Stimulated activated CD8-positive, alpha-beta memory T cell treated with anti-CD3 and anti-CD28 coated beads, Interleukin-7, amount 100 ng/mL, for 1 hour (primary cell): ENCODE measurements at places on chromosomes 1 and 21.
A peak's percentile ranks its signal among the peaks of the same experiment; 100 is the strongest.

DNA sequence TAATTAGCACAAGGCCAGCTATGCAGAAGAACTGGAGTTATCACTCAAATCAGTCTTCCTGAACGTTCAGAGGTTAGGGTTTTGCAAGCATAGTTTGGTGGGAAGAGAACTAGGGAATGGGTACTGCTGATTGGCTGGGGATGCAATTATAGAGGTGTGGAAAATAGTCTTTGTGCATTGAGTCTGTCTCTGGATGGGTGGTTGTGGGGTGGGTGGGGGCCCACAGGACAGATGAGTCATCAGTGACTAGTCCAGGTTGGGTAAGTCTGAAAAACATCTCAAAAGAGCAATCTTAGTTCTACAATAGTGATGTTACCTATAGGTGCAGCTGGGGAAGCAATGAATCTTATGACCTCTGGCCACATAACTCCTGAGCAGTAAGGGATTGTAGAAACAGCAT lies 89.7 kb upstream of the HMCN1 start:
- DNase-seq = no peak

- DNase-seq = no peak
Observed at GRCh38 chr1:211811848-211812247, 18.7 kb downstream of the LPGAT1 start.

- no peak for DNase-seq
Observed at GRCh38 chr1:94702442-94702815, 117.7 kb upstream of the SLC44A3 start.

GRCh38 chr1:61011561-61012263 lies 70.6 kb upstream of the NFIA start:
- no peak for DNase-seq

- DNase-seq = no peak
Observed at GRCh38 chr21:42993051-42993712, 18.8 kb downstream of the PKNOX1 start.

DNA sequence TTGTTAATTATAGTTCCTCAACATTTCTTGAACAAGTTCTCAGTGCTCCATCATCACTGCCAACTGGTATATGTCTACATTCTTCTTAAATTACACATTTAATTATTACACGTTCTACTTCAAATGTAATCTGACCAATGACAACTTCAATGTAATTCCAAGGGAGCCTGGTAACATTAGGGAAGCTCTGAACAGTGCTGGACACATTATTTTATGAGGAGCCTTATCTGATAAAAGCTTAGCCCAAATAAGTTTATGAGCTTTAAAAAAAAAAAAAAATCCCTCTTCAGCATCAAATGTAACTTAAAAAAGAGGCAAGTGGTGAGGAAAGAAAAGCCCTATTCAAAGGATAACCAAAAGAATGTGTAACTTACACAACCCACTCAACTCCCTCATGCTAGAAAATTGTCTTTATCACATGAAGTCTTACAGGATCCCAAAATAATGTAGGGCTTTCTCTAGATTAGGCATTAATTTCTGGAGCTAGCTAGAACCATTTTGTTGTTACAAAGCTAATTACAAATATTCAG lies 35.2 kb upstream of the ABCA4 start:
- no peak for DNase-seq

- no peak for DNase-seq
Observed at GRCh38 chr1:152013664-152014237, 20.1 kb upstream of the S100A10 start.

DNA sequence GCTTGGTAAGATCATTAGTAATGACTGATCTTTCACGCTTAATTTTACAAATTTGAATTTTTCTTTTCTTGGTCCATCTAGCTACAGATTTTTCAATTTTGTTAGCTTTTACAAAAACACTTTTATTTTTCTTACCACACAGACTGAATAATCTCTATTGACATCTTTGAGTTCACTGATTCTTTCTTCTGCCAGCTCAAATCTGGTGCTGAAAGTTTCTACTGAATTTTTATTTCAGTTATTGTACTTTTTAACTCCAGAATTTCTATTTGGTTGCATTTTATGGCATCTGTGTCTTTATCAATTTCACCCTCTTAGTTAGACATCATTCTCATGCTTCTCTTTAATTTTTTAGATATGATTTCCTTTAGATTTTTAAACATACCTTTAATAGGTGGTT lies 584.7 kb downstream of the LMO4 start:
- DNase-seq = no peak

GRCh38 chr1:156807627-156808026 lies 9.0 kb downstream of the SH2D2A start:
- no peak for DNase-seq

GRCh38 chr1:113207019-113207418 lies 134.0 kb downstream of the LRIG2 start:
- no peak for DNase-seq

DNA sequence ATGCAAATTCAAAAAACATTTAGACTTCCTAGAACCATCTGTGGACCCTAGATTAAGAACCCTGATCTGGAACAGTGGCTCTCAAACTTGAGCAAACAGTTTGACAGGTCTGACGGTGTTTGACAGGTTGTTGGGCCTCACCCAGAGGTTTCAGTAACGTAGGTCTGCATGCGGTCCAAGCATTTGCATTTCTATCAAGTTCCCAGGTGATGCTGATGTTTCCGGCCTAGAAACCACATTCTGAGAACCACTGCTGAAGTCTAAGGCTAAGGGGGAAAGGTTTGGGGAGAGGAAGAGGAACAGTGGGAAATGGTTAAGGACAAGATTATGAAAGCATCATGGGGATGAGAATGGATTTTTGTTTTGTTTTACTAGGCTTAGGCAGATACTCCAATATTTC lies 48.6 kb downstream of the MDM4 start:
- DNase-seq = no peak

DNA sequence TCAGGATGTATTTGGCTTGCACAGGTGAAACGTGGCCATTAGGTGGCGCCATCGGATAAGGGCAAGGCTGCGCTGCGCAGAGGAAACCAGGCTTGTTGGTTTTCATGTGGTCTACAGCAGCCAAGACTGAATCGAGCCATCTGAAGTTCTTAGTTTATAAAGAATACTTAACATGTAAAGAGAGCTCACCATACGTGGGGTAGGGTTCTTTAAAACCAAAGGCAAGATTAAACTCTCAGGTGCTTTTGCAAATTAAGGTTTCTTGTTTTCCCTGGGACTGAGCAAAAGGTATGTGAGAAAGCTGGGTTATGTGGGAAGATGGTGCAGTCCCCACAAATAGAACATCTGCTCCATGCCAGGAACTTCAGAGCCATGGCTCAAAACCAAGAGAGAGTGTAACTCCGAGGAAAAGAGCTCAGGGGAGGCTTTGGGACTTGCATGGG lies 9.3 kb downstream of the MASP2 start:
- peak; percentile 86 for DNase-seq

- no peak for DNase-seq
Observed at GRCh38 chr21:42218836-42219605, at the start of gene ABCG1. TSS of gene ABCG1 (plus strand) at chr21:42219140. CDS start at chr21:42219263, 123 bp downstream.

- no peak for DNase-seq
Observed at GRCh38 chr1:231480008-231480407, 48.5 kb upstream of the TSNAX start.

DNA sequence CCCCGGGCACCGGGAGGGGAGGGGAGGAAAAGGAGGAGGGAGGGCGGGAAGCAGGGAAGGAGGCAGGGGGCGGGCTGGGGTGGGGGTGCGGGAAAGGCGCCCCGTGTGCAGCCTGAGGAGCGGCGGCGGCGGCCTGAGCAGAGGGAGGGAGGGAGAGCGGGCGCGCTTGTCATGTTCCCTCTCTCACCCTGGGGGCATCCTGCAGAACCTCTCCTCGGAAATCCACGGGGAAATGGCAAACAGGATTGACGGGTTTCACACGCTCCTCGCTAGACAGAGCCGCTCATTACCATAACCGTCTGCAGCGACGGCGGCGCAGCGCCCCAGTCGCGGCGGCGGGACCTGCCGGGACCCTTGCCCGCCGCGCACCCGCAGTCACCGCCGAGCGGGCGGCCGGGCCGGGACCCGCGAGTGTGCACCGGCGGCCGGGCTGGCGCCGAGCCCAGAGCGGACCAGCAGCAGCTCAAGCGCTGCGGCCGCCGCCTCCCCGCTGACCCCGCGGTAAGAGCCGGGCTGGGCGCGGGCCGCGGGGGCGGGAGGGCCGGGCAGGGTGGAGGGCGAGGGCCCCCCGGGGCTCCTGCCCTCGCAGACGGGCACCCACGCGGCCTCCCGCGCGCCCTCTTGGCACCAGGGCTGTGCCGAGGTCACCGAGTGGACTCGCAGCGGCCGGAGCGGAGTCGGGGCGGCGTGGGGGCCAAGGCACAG lies at the start of gene SERTAD4:
Gene SERTAD4, plus strand, starts transcription at position 286 of the 705 bp plus-strand sequence. CDS start 5,165 bp downstream, outside the sequence.
- no peak for DNase-seq

GRCh38 chr1:103198076-103198475 lies 89.8 kb upstream of the COL11A1 start:
- DNase-seq = no peak

DNA sequence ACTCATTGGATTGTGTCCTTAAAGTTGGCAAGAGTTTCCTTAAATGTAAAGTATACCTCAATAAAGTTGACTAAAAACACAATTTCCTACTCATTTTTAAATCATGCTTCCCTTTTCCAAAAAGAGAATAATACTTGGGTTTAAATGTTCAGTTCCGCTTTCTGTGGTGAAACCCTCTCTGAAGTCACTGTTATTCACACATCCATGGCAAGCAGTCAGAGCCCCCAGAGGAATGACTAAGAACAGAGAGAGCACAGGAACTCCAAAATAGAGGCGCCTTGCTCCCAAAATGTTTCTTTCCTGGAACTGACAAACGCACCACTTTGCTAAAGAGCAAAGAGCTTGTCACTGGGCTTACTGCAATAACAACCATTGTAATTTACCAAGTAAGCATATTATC lies 142.5 kb downstream of the TIAM1 start:
- no peak for DNase-seq

DNA sequence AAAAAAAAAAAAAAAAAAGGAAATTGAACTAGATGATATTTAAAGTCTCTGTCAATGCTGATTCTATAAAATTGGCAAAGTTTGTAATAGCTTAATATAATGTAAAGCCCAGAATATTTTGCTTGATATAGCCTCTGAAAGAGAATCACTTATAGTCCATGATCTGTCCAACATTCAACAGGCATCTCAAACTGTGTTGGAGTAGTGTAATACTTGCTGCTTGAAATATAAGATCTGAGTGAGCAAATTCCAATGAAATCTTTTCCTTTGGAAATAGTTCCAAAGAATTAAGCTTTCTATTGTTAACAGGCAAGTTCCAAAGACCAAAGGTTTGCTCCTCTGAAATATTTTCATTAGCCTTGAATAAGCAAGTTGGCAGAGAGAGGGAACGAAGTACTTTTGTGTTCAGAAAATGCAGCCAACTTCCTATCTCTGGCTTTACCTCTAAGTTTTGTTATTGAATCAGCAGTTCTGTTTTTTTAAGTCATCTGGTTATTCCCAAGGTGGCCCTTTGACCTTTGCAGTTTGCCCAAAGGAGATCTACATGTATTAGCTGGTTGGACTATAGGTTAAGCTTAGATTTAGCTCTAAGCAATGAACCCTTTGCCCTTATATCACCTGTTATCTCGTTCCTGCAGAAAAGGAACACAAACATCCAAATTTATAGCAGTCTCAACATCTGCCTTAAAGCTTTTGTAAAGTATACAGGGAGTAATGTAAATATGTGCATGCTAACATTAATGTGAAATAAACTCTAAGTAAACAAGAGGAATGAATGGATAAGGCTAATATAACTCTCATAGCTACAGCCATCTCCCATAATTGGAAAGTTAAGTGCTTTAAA lies 24.4 kb upstream of the CEP350 start:
- DNase-seq = no peak

DNA sequence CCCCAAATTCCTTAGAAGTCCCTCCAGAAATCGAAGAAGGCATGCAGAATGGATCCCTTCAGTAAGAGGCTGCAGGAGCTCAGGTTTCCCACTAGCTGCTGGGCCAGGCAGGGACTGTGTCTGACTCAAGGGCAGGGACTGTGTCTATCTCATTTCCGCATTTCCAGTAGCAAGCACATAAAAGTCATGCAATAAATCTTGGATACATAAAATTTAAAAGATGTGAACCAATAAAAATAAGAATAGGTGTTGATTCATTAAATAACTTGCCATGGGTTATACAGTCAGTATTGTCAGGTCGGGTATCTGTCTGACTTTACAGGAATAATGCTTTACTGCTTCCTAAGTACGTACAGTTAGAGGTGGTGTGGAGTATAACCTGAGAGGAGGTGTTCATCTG lies 15.2 kb downstream of the PM20D1 start:
- DNase-seq = no peak

GRCh38 chr21:27221077-27221476 lies 254.2 kb upstream of the ADAMTS5 start:
- no peak for DNase-seq

- no peak for DNase-seq
Observed at GRCh38 chr1:201291916-201292315, 8.6 kb downstream of the PKP1 start.

- DNase-seq = no peak
Observed at GRCh38 chr1:220888417-220888986, 9.3 kb downstream of the HLX start.

GRCh38 chr1:25053576-25054250 lies 123.6 kb upstream of the RUNX3 start:
- DNase-seq = no peak

DNA sequence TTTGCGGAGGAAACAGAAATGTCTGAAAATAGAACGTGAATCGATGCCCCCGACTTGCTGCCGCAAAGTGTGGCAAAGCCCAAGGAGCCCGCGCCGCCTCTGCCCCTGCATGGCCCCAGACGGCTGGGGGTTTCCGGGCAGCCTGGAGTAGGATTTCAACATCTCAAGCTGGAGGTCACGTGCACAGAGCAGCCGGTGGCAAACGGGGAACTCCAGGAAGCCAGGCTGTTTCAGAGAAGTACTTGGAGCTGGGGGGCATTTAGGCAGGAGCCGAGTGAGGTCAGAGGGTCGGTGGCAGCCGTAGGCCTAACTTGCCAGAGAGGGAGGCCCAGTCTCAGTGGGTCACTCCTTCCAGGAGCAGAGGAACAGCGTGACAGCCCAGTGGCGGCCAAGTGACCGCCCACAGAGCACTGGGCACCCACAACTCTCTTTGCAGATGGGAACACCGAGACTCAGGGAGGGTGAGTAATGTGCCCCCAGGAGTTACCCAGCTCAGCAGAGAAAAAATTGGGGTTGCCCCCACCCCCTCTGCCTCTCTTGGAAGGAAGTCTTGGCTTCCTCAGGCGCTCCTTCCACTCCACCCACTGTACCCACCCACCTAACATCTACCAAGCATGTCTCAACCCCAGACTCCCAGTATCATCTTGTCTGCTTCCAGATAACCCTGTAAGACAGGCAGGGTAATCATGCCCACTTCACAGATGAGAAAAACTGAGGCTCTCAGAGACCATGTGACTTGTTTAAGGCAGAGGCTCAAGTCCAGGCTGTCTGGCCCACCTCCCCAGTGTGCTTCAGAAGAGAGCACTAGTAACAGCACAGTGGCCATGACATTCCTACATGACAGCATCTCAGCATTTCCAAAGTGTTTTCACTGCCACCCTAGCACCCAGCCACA lies 179.4 kb downstream of the HIVEP3 start:
- peak; percentile 48 for DNase-seq
